ENCODE measurements at places on chromosomes 12 and 14. TPM values are rescaled to one million over a fixed set of nuclear protein-coding genes. Genes with fewer than 3 reads are reported as not detected.

Gene GPHB5
- total RNA-seq: not detected

DNA sequence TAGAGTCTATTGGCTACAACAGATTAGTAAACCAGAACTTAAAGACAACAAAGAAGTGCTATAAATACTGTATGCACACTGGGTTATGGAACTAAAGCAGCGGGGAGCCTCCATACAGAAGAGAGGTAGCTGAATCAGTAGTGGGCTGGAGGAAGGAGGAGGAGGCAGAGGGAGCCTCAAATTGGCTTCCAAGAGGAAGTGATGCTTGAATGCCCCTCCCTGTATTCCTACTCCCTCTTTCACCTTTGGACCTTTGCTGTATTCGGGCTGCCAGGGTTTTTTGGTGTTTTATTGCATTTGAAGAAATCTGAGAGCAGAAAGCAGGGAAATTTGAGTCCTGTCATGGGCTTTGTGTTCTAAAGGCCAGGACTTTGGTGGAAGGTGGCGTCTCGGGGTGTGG, 104.0 kb upstream of the PTPRB start:
- DNase-seq: no peak

DNA sequence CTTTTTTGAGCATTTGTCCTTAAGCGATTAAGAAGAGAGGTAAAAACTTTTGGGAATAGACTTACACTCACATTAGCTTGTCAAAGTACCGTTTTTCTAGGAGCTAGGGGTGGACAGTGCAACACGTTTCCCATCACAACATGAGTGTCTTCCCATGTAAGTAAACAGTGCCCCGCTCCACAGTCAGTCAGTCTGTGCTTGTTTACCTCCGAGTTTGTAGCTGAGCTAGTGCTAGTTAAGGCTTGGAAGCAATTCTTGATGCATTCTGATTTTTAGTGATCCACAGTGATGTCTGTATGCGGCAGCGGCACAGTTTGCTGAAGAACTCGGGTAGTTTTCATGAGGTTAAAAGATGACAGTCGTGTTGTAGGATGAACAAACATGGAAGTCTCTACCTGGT, 941 bp downstream of the ZDHHC17 start:
- peak; percentile 4 for DNase-seq

DNA sequence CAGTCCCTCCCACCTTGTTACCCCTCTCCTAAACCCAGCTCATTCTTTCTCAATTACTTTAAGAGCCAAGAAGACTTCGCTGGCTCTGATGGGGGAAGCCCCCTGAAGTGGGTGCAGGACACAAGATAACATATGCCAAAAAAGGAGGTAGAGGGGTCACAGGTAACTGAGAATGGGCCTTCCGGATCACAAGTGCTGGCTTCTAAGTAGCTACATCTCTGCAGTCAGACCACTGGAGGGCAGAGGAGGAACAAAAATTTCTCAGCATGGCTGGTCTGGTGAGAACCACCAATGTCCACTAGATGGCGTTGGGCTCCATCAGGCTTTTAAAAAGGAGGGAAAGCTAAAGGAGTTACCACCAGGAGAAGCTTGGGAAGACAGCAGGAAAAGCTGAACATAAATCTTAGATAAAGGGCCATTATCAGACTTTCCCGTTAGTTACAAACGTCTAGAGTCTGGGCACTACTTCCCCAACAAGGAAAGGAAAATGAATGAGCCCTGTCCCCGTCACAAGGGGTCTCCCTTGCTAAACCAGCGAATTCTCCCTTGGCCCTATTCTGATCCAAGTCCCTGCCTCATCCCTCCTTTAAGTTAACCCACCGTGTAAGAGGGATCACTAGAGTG, 11.6 kb upstream of the CDH24 start:
- DNase-seq: peak; percentile 74

Data from activated T-cell treated with anti-CD3 and anti-CD28 coated beads, Interleukin-2, amount 50 U/mL, for 72 hours (primary cell).